Left ventricle myocardium inferior (tissue), 1 donor: ENCODE measurements at places on chromosomes 1 and 21. TPM values are rescaled to one million over a fixed set of nuclear protein-coding genes. Genes with fewer than 3 reads are reported as not detected.

DNA sequence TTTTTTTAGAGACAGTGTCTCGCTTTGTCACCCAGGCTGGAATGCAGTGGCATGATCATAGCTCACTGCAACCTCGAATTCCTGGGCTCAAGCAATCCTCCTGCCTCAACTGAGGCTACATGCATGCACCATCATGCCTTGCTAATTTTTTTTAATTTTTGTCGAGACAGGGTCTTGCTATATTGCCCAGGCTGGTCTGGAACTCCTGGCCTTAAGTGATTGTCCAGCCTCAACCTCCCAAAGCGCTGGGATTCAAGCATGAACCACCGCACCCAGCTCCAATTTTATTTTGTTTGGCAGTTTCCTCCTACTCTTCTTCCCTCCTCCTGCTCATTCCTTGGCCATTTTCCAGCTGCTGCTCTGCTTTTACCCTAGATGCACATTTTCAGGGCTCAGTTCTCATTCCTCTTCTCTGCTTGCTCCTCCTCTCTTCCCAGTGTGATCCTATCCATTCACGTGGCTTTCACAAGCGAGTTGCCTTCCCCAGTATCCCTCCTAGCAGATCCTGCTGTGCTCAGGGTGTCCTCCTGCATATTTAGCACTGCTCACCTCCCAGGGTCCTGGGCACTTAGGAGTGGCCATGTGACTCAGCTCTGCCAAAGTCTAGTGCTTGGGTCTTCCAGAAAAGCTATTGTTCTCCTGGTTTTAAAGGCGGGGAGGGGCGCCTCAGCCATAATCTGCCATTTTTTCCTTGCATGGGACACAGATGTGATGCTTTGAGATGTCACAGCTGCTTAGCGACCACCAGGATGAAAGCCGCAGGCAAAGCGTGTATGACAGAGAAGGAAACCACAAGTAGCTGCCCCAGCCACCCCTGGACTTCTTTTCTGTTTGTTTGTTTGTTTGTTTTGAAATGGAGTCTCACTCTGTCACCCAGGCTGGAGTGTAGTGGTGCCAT, 33.7 kb downstream of the PSEN2 start:
- DNase-seq: no peak

DNA sequence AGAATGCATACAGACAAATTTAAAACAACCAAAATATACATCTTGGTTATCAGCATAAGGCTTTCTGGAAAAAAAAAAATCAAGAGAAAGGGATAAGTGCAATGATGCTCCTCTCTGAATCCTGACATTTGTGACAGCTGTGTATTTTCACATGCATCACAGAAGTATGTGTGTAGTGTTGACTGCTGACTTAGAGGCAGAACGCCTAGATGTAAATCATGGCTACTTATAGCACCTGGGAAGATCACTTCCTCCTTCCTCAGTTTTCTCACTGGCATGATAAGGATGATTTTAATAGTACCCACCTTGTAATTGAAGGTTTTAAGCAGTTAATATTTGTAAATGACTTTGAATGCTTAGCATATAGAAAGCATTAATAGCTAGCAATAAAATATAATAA, 112.5 kb downstream of the MRPL39 start:
- no peak for DNase-seq

DNA sequence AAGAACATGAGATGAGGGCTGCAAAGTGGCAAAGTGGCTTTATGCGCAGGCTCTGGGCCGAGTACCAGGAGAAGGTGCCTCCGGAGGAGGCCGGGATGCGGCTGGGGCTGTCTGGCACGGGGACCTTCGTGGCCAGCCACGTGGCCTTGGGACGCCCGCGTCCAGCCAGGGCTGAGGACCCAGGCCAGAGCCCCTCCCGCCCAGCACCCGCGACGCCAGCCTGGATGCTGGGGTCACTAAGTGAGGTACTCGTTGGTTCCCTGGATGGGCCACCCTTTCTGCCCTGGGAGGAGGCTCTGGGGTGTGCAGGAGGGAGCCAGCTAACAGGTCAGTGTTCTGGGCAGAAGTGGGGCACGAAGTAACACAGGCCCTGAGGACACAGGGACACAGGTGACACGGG, 12.6 kb downstream of the SCNN1D start:
- DNase-seq: no peak

GRCh38 chr21:16536643-16537434, 807.1 kb downstream of the USP25 start:
- no peak for DNase-seq

The CFAP107 gene
- total RNA-seq: not detected

- no peak for DNase-seq
Observed at GRCh38 chr1:119341372-119341947, 27.1 kb upstream of the HAO2 start.

DNA sequence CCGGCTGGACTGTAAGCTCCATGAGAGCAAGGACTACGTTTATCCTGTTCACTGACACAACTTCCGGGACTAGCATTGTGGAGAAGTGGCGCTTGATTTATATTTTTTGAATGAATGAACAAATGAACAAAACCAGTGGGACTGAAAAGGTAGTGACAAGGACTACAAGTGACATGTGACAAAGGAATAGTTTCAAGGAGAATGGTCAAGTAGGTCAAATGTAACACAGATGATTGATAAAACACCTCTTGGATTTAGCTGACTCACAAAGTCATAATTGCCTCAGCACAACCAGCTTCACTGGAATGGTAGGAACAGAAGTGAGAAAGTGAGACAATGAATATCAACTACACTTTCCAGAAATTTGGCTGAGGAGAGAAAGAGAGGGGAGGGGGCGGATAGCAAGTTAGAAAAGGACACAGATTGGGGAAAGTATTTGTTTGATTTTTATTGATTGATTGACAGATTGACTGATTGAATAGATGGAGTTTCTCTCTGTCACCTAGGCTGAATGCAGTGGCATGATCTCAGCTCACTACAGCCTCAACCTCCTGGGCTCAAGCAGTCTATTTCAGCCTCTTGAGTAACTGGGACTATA, 14.2 kb downstream of the MTF1 start:
- no peak for DNase-seq

The SLC9C2 gene
- not detected for total RNA-seq

The KCNA2 gene
- 0.71 TPM for total RNA-seq

DNA sequence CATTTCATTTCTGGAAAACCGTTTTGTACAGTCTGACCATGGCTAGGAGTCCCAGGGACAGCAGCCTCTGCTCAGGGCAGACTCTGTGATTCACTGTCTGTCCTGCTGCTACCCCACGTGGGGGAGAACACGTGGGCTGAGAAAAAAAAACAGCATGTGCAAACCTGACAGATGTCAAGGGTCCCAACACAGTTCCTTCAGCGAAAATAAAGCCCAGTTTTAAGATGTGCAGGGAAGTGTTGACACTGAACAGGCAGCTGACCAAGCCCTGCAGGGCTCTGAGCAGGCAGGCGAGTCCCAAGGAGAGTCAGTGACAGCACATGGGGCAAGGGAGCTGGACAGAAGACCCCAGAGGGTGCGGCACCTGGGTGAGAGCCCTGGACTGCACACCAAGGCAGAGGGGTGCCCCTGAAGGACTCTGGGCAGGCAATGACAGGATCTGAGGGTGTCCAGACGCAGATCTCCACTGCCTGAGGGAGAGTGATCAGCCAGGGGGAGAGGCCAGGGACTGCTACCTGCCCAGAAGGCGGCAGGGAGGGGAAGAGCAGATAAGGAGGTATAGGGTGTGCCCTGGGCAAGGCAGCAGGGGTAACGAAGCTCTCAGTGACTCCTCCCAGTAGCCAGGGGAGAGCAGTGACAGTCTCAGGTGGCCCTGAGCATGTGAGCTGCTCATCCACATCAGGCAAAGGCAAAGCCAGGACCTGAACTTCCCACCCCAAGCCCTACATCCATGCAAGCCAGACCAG, 5.1 kb upstream of the SPATC1L start:
- no peak for DNase-seq

DNA sequence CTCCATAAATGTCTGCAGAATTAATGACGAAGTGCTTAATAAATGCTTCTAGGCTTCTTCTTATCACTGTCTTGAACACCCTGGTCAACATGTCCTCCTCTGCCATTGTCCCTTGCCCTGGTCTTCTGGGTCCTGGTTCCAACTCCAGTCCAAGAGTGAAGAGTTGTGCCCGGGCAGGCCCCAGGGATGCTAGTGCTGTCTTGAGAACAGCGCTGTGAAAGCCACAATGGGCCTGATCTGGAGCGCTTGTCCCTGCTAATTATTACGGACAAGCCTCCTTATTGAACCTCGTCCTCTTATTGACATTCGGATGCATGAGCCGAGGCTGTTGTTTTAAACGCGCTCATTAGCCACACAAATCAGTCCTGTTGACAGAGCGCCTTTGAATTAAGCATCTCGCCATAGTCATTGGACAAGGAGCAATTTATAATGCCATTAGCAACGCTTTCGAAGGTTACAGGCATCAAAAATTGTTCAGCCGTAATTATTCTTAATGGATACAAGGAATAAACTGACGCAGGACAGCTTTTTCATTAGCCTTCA, 211.6 kb upstream of the POU3F1 start:
- DNase-seq: no peak

GRCh38 chr1:60937720-60938119, 144.6 kb upstream of the NFIA start:
- no peak for DNase-seq

The GJA5 gene
- 69.8 TPM for total RNA-seq

GRCh38 chr1:18795002-18795689, 64.3 kb downstream of the TAS1R2 start:
- no peak for DNase-seq

DNA sequence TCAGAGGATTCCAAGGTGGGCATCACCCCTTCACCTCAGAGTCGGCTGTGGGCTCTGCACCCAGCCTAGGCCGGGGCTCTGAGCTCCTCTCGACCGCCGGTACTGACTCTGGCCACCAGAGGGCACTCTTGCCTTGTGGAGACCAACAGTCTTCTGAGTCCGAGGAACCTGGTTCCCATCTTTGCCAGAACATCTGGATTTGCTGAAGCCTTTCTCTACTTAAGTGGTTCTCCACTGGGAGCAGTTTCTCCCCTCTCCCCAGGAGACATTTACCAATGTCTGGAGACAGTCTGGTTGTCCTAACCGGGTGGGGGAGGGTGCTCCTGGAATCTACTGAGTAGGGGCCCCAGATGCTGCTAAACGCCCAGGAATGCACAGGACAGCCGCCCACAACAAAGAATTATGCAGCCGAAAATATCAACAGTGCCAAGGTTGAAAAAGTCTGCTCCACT, 9.4 kb downstream of the ETV3L start:
- DNase-seq: peak; percentile 84
